ENCODE measurements at places on chromosomes 4 and X.

GRCh38 chr4:188171551-188171950, 32.3 kb downstream of the TRIML1 start:
- DNase-seq = no peak

DNA sequence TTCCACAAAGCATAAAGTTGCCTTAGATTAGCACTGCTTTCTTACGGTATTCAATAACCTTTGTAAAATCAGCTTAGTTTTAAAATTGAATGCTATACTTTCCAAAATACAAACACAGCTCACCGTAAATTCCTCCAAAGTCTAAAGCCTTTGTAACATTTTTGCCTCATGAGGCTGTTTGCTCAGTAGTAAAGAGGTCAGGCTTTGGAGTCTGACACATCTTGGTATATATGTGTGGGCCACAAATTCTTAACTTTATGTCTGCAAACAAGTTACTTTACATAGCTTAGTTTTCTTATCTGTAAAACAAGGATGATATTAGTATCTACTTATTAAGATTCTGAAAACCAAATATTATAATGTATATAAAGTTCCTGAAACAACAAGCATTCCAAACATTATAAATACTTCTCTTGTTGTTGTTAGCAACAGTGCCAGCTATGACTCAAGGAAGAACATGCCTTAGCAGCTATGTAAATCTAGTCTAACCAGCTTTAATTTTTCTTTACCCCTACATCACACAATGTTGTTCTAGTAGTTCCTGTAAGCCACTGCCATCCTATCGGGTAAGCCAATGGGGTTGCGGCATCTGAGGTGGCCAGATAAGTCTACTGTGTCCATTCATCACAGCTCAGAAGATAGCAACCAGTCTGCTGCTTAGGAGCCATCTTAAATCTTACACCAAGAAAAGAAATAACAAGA, 709.0 kb downstream of the KLHL13 start:
- no peak for DNase-seq

- DNase-seq = no peak
These were observed 92.9 kb downstream of the BCOR start for GRCh38 chrX:40004921-40005291.

DNA sequence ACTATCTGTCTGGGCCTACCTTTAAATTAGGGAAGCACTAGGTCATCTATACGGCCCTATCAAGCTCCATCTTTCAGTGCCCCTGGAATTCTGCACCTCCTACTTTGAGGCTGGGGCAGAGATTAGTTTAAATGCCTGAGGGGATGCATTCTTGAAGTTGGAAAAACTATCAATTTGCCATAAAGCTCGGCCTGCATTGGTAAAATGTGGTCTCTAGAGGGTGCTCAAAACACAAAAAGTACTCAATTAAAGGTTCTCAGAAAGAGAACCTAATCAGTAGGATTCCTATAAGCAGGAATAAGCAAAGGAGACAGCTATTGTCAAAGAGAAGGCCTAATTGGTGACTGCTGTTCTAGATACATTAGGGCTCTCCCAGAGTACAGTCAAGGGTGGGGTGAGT, 111.7 kb downstream of the AMER1 start:
- DNase-seq = no peak

DNA sequence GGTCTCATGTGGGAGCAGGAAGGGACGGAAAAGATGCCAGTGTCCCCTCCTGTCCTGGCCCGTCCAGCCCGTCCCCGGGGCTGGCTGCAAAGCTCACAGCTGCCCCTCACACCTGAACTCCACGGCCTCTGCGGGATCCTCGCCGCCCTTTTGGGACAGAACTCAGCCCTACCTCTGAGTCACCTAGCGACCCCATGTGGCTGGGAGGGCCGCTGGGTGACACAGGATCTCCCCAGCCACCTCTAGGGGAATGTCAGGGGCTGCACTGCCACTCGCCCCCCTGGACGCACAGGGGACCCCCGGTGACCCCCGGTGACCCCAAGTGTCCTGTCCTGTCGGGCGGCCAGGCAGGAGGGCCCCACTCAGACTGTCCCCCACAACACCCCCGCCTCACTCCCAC, 748 bp downstream of the FAM9B start:
- DNase-seq = no peak

GRCh38 chr4:36303426-36304137, 22.2 kb downstream of the DTHD1 start:
- no peak for DNase-seq

DNA sequence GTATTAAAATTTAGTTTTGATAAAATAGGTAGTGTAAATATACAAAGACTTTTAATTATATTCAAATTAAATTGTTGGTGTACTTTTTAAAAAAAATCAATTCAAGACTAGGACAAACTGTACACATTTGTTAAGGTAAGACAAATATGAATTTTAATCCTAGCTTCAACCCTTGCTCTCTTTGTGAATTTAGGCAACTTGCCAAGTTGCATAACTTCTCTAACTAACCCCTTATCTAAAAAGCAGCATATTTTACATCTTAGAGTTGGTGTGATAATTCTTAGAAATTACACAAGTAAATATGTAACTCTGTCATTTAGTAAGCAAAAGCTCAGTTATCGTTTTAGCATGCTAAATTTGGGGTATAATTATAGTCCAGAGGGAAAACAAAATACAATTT, 78.1 kb upstream of the FSTL5 start:
- no peak for DNase-seq

- DNase-seq = no peak
These were observed 228.0 kb downstream of the PALLD start for GRCh38 chr4:168724686-168725411.

DNA sequence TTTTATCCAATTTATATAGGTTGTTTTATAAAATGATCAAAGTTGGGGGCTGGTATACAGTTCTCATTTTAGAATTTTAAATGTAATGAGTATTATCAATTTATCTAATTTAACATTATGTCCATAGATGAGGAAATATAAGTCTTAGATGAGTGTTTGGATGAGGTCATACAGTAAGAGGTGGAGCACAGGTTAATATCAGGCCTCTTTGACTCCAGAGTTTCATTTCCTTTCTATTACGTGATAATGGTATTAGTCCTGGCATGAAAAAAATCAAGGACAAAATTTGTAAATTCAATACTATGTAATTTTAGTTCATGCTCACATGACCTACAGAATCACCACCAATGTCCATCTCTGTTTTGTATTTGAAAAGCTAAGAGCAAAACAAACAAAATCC, 269.8 kb downstream of the FSTL5 start:
- DNase-seq = no peak

DNA sequence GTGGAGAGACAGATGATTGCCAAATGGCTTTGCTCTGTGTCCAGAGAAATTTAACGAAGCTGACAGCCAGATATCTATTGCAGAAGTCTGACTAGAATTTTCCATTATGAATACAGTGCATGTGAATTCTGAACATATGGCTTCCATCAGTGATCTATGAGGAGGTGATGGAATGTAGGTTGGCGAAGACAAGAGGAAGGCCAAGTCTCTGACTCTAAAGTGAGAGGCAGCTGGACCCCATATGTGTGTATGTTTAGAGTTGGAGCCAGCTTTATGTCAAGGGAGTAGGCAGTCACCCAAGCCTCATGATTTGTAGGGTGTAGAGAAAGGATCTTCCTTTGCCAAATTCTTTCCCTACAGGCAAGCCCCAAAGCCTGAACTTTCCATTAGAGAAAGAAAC, 76.2 kb upstream of the TEX13D start:
- DNase-seq = no peak

GRCh38 chrX:5474282-5474681, 754.4 kb downstream of the NLGN4X start:
- DNase-seq = no peak

- DNase-seq = no peak
These were observed 23.2 kb upstream of the PIGA start for GRCh38 chrX:15358533-15358932.

- DNase-seq = no peak
These were observed 28.4 kb upstream of the TNIP3 start for GRCh38 chr4:121192480-121192879.

DNA sequence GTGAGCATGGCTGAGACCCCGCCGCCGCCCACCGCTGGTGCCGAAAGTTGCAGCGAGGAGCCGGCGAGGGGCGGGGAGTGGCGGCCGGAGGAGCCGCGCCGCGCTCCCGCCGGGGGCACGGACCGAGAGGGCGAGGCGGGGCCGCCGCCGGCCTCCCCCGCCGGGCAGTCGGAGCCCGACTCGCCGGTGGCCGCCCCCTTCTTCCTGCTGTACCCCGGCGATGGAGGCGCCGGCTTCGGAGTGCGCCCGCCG, 16.5 kb downstream of the UTP3 start:
- DNase-seq = no peak

DNA sequence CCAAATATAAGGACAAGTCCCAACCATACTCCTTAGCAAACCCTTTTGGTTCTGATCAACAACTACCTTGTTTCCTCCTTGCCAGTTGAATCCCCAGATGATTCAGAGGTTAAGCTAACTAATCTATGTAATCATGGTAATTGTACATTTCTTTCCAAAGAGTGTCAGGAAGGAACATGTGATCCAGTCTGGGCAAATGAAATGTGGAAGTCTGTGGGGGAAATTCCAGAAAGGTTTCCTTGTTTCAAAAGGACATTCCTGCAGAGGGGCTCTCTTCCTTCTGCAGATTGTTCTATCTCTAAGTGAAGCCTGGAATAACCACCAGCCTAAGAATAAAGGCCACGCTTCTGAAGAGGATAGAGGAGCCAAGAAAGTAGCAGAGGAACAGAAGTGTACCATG, 7.0 kb downstream of the PRSS12 start:
- DNase-seq = no peak

DNA sequence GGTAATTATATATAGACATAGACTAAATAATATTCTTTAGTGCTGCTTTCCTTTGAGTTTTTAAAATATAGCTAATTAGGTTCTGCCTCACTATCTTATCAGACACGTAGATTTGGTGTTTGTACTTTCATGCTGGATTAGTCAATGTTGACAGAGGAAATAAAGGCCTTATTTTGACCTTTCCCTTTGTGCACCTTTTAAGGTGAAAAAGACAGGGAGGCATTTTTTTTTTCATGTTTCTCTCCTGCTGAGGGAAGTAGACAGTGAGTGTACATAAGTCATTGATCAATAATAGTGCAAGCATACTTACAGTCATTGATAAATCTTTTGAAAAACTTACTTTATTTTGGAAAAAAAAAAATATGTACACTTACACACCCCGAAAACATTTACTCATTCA, 467.8 kb downstream of the GRXCR1 start:
- DNase-seq = no peak

GRCh38 chrX:82384401-82384800, 1123.7 kb upstream of the POU3F4 start:
- no peak for DNase-seq

GRCh38 chrX:136759968-136760367, 20.8 kb downstream of the ARHGEF6 start:
- DNase-seq = no peak

DNA sequence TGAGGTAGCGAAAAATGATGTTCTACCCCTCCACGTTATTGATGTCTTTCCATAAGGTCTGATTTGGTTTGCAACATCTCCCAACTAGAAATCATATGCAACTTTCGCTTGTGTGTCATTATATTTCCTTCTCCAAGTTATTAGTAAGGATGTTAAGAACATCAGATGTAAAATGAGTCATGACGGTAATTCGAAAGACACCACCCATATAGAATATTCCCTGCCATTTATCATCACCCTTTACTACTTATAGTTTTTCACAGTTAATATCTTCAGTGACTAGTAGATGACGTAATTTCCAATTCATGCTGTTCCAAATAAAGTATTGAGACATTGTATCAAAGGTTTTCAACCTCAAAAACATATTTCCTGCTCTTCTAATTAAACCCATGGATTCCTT, 146.7 kb upstream of the MAP3K15 start:
- DNase-seq = no peak

DNA sequence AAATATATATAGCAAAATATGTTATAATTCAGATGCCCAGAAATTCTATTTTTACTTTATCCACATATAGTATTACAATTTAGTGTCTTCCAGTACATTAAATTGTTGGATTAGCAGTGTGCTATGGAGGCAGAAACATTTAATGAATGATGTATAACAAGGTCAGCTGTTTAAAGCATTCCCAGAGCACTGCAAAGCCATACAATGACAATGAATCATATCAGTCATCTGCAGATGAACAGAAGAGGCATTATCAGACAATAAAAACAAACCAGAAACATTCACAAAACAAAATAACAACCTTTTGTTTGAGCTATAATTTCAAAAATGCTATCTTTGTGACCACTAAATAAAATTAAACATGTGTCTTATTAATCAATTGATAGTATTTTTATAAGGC, 524.2 kb downstream of the FAT4 start:
- DNase-seq = no peak

- no peak for DNase-seq
These were observed 3.6 kb downstream of the SMIM14 start for GRCh38 chr4:39635023-39635422.

DNA sequence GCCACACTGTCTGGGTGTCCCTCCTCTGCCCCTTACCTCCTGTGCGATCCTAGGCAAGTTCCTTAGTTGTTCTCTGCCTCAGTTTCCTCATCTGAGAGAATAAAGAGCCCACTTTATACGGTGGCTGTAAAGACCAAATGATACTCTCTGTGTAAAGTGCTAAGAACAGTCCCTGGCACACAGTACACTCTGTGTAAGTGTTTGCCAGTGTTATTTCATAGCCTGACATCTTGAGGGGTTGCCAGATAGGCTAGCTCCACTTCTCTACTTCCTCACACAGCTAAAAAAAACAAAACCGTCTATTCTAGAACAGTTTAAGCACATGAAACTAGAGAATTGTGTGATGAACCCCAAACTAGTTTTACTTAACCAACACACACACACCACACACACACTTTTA, 17.1 kb downstream of the SPON2 start:
- DNase-seq = no peak

GRCh38 chrX:49992853-49993252, 70.5 kb downstream of the CLCN5 start:
- no peak for DNase-seq

DNA sequence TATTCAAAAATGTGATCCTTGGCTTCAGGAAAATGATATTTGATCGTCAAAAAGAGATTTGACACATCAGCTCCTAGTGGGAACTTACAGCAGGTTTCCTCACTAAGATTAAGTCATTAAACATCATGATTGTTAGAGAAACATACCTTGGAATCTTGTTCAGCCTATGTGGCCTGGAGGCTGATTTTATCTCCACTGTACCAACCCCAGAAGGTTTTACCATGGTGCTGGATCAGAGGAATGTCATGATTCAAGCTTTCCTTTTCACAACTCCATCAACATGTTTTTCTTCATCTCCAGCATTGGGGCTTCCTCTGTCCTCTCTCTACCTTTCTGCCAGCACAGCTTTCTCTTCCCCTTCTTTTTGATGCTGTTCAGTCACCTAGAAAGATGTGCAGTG, 68.4 kb upstream of the MID1IP1 start:
- no peak for DNase-seq

- no peak for DNase-seq
These were observed 199.9 kb upstream of the MAB21L2 start for GRCh38 chr4:150382028-150382427.

GRCh38 chr4:1051472-1051871, 40.0 kb downstream of the FGFRL1 start:
- DNase-seq = no peak

DNA sequence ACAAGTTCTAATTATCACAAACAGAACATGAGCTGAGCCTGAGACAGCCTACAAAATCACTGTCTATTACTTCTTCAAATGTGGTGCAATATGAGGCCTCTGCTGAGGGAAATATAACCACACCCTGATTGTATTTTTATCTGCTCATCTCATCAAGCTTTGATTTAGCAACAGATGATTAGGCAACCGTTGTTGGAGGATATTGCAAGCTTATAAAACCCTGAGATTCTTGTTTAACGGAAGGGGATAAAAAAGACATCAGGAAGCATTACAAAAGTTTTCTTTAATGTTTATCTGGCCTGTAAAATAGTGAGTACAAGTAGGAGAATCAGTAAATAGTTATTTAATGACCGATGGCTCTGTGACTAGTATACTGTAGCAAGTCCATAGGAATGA, 108.5 kb downstream of the ZNF330 start:
- no peak for DNase-seq
